ENCODE measurements at places on chromosomes 1 and 21.
A peak's percentile ranks its signal among the peaks of the same experiment; 100 is the strongest.

DNA sequence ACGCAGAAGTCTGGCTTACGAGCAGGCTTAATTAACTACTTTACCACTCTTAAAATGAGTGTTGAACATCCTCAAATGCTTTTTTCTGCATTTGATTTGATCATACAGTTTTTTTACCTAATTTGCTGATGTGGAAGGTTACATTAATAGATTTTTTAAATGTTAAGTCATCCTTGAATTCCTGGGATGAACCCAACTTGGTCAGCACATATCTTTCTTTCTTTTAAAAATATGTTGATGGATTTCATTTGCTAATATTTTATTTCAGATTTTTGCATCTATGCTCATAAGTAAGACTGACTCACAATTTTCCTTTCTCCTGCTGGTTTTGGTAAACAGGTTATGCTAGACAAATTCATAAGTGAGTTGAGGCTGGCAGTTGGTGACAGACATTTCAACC lies 82.9 kb downstream of the LHX4 start:
- no peak for DNase-seq

GRCh38 chr1:204826970-204827369 lies 43.7 kb upstream of the NFASC start:
- no peak for DNase-seq

DNA sequence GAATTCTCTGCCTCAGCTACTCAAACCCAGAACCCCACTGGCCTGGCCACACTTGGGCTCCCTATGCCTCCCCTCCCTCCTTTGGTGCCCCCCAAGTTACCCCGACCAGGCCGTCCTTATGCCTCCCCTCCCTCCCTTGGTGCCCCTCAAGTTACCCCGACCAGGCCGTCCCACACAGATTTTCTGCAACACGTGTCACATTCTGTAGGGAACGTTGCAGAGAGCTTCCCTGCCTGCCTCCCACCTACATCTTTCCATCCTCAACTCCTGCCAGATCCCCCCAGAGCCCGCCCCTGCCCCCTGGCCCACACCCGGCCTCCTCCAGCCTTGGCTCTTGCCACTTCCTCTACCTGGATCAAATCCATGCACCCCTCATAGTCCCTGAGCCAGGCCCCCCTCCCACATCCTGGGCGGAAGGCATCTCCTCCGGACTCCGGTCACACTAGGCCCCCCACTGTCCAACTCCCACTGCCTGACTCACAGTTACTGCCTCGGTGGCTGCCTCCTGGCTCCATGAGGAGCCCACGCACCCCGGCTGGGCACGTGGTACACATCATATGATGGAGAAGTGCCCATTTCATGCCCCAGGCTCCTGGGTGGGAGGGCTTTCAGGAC lies 41.2 kb downstream of the KCNAB2 start:
- DNase-seq: no peak

GRCh38 chr1:100361511-100362089 lies 9.3 kb downstream of the CDC14A start:
- DNase-seq: no peak

GRCh38 chr1:244012202-244012601 lies 38.9 kb upstream of the ZBTB18 start:
- DNase-seq: no peak

- DNase-seq: no peak
These were observed 600.7 kb upstream of the USP24 start for GRCh38 chr1:55815745-55816455.

DNA sequence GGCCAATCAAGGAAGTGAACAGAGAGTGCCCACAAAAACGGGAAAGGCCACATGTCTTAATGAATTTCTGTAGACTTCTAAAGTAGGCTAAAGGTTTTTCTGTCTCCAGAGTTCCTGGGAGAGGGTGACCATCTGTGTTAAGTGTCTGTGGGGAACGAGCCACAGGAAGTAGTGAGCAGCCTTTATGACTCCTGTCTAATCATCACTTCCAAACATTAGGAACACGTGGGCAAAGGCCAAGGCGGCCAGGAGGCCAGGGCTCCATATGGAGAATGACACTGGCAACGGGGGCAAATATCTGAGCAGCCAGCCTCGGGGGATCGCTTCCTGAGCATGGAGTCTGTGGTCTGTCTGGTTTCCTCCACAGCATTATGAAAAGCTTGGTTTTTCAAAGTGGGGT lies 7.1 kb downstream of the FAM89A start:
- no peak for DNase-seq

GRCh38 chr1:236880209-236880608 lies 85.1 kb downstream of the MTR start:
- DNase-seq: no peak

DNA sequence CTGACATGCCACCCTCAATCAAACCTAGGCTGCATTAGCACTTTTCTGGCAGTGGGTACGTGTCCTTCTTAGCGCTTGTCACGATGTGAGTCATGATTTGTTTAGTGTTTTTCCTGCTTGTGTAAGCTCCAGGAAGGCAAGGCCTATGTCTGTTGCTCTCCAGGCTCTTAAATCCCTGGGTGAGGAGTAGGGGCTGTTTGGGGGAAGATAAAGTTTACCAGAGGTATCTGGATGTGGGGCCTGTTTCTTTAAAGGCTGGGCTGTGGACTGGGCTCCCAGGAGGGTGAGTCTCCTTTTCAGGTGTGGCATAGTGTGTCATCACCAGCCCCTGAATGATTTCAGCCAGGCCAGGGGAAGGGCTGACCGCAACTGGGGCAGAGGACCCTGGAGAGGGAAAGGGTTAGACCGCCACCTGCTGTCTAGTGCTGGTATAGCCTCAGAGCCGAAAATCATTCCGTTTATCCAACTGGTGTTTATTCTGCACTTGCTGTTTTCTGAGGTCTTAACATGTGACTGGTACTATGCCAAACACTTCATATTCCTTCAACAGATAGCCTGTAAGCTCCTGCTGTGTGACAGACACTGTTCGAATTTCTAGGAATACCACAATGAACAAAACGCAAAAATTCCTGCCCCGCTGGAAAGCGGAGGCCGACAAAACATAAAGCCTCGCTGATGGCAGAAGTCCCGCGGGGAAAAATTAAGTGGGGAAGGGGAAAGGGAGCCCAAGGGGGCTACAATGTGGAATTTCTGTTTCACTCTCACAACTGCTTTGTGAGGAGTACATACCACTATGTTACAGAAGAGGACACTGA lies 9.7 kb downstream of the SERINC2 start:
- DNase-seq: peak; percentile 54

DNA sequence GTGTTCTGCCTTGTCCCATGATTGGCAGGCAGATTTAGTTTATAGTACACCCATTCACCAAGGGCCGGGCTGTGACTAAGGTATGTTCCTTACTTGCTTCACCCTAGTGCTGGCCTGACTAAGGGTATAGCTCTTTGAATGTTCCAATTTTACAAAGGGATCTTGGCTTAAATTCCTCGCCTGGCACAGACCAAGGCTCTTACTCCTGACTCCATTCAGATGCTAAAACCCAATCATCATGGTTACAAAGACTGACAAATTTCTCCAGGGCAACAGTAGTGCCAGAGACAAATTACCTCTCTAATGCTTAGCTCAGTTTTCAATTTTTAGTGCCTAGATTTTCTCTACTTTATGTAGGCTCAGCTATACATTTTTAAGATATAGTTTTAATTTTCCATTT lies 11.5 kb upstream of the C1orf53 start:
- no peak for DNase-seq

GRCh38 chr1:15935056-15935950 lies 40.6 kb downstream of the ZBTB17 start:
- DNase-seq: no peak

DNA sequence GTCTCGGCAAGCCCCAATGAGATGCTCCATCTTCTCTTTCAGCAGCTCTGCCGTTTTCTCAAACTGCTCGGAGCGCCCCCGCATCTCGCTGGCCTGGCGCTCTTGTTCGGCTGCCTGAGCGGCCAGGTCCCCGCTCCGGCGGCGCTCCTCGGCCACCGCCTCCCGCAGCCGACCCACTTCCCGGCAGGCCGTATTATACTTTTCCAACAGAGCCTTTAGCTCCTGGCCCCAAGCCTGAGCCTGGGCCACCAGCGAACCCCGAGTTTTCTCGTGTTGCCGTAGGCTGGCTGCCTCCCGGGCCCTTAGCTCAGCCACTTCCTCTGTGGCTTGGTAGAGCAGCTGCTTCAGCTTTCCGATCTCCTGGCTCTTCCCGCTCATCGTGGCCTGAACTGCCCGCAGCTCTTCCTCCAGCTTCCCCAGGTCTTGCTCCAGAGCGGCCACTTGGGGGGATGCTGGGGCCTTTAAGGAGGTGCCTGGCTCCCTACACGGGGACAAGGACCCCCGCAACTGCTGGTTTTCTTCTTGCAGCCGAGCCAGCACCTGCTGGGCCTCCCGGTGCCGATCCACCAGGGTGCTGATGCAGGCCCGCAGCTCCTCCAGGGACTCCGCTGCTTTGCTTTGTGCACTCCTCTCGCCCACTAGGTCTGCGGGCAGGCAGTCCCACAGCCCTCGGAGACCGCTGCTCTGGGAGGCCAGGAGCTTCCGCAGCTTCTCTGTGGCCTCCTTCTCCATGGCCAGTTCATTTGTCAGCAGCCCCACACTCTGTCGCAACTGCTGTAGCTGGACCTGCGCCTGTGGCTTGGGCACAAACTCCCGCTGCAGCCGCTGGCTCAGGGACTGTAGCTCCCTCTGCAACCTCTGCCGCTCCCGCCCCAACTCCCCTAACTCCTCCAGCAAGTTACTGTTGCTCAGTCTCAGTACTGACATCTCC lies 13.4 kb upstream of the PIAS3 start:
- peak; percentile 7 for DNase-seq

DNA sequence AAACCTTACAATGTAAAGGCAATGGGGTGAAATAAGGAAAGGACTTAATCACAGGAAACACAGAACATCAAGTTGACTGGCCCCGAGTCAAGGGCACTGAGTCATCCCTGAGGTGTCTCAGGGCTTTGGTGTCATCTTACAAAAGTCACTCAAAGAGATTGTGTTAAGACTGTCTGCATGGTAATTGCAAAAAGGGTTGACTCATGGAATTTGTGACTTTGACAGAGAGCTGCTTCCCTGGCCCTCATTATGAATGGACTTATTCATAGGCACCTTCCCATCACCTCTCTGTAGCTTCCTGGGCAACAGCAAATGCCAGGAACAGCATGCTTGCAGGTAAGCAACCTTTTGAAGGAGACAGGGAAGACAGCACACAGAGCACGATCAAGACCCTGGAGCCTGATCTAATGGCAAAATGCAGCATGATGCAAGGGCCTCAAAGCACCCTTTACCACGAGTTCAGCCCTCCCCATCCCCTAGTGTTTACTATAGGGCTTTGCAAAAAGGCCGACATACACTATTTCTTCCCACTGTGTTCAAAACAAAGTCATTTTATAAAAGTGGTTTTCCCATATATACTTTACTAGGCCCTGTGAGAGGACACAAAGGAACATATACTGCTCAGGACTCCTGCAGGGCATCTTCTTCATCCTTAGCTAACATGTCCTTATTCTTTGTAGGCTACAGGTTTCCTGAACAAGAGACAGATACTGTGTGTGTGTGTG lies 17.1 kb downstream of the ZP4 start:
- DNase-seq: no peak

DNA sequence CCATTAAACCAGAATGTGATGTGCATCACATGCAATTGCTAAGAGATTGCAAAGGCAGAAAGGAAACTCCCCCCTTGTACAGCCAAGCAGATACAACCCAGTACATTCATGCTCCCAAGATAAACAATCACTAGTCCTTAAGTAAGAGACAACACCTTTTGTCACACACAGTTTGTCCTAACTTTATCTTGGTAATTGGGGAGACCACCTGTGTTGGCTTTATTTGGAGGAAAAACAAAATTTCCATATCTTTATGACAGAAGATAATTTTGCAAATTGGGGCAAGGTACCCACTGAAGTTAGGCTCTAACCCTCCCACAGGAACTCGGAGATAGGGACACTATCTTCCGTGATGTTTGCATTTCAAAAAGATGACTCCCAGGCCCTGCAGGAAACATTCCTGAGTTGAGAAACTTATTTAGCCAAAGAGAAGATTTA lies 175.0 kb upstream of the TNR start:
- no peak for DNase-seq

DNA sequence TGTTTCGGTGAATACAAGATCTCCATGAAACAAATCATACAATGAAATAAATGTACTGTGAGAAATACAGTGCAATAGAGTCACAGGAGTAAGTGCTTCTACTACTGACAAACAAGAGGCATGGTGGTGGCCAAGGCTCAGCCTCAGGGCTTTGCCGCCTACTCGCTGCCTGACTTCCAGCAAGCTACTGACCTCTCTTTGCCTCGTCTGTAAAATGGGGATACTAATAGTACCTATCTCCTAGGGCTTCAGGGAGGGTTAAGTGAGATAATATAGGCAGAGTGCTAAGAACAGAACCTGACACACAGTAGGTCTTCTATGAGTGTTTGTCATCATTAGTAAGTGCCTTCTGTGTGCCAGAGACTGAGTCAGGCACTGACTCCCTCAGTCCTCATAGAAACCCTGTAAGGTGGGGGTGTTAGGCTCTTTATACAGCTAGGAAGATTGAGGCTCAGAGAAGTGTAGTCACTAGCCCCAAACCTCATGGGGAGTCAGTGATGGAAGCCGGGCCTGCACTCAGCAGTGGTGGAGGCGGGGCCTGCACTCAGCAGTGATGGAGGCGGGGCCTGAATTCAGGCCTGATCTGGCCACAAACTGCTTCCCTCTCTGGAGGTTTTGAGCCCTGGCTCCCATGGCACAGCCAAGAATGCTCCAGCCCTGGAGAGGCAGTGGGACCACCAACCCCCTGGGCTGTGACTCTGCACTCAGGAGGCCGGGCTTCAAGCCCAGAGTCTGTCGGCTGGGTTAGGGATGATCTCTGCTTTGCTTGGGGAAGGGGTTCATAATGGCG lies 6.8 kb downstream of the BSND start:
- no peak for DNase-seq

DNA sequence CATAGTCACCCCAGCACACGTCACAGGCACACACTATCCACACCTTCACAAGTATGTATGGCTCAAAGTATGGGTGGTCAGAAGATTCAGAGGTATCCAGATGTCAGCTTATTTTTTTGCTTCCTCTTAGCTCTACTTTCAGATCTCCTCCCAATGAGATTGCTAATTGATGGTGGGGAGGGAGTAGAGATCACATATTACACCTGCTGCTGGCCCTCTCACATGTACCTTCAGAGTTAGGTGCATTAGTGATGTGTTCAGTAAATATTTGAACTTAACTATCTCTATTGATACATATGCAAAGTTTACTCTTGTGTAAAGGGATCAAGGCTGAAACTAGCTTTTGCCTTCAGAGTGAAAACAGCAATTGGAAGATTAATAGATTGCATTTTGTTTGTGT lies 262.6 kb downstream of the PCP4 start:
- DNase-seq: no peak

GRCh38 chr1:53220962-53221286 lies 490 bp upstream of the CZIB start:
- DNase-seq: no peak

- no peak for DNase-seq
These were observed 24.2 kb downstream of the ERG start for GRCh38 chr21:38474124-38474523.

DNA sequence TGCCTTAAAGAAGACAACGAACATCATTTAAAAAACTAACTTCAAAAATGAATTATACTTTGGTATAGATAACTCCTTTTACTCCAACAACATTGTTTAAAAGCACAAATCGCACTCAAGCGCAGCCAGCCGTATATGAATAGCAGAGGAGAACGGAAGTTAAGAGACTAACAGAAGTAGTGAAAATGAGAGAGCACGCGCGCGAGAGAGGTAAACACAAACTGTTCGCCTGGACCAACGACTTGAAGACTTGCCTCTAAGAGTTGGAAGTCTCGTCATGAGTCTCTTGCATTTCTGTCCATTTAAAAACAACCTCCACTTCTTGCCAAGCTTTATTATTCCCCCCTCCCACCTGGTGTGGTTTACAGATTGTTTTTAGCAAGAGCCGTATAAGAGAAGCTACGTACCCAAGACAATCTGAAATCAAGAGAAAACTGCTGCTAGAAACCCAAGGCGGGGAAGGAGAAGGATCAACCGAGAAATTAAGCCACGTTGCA lies 479 bp downstream of the SELENOF start:
- peak; percentile 19 for DNase-seq

Measured in activated T-cell treated with anti-CD3 and anti-CD28 coated beads for 4 hours (primary cell).